ENCODE measurements at places on chromosomes 2 and 18. TPM values are rescaled to one million over a fixed set of nuclear protein-coding genes. Genes with fewer than 3 reads are reported as not detected.

Gene ATP9B
- polyA plus RNA-seq = 21.9 TPM

DNA sequence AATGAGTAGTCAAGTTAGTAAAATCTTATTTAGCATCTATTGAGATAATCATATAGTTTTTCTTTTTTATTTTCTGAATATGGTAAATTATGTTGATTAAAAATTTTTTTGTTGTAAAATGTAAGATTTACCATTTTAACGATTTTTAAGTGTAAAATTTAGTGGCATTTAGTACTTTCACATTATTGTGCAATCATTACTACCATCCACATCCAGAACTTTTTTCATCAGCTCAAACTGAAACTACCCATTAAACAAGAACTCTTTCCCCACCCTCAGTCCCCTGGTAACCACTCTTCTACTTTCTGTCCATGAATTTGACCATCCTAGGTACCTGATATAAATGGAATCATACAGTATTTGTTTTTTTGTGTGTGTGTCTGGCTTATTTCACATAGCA lies 11.1 kb downstream of the RAB3GAP1 start:
- no peak for DNase-seq

- DNase-seq = no peak
Observed at GRCh38 chr2:232184346-232184745, 194.2 kb upstream of the ALPP start.

Gene MEP1B
- not detected for polyA plus RNA-seq

DNA sequence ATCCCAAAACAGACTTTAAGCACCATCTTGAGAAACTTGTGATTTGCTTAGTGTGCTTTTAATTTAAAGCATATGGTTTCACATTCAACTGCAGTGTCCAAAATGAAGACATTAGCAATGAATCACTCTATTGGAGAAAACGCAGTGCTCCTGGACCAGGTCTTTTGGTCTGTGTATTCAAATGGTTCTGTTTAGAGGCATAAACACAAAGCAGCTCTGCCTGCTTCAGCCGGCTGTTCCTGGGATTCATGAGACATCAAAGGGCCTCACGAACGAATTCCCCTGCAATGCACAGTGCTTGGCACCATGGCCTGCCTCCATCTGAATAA lies 117.1 kb upstream of the SP5 start:
- DNase-seq = no peak

DNA sequence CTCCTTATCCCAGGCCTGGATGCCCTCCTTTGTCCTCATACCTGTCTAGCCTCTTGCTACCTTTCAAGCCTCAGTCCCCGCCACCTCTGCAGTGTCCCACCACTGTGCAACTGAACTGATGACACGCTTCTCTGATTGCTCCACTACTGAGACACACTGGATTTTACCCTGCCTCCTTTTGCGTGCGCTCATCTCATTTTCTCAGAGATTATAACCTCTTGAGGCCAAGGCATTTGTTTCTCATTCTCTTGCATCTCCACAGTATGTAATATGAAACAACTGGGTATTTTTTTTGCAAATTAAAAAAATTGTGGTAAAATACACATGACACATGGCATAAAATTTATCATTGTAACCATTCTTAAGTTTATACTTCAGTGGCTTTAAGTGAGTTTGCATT lies 95.4 kb downstream of the PRKCE start:
- no peak for DNase-seq

DNA sequence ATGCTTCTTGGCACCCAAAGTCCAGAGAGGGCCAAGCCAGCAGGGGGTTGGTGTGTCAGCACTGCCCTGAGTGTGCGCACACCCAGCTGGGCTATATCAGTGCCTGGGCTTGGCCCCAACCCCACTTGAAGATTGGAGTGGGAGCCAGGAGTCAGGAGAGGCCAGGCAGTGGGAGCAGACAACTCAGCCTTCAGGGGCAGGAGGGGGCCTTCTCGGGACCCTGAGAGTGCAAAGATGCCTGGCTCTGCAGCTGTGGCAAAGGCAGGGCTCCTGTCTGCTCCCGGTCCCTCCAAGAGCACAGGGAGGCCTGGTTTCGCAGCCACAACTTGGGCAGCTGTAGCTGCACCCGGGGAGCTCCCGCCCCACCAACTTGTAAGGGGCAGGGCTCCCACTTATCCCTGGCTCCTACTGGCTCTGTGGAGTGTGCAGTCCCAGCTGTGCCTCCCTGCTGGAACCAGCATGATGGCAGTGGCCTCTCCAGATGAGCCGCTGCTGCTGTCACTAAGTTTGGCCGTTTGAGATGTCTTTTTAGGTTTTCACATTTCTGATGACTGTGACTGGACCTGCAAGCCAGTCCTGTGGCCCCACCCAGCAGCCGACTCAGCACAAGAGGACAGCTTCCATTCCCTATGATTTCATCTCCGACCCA lies 148.8 kb upstream of the HS6ST1 start:
- no peak for DNase-seq

GRCh38 chr2:108320326-108320922 lies 31.7 kb downstream of the SULT1C2 start:
- no peak for DNase-seq

GRCh38 chr2:210630873-210631560 lies 74.6 kb downstream of the CPS1 start:
- DNase-seq = no peak

GRCh38 chr2:212064318-212064717 lies 474.3 kb downstream of the ERBB4 start:
- no peak for DNase-seq

- DNase-seq = no peak
Observed at GRCh38 chr18:24628326-24628725, 167.9 kb downstream of the HRH4 start.

Gene KCNG2
- polyA plus RNA-seq = not detected

- DNase-seq = no peak
Observed at GRCh38 chr18:79857082-79857671, 59.4 kb downstream of the KCNG2 start.

DNA sequence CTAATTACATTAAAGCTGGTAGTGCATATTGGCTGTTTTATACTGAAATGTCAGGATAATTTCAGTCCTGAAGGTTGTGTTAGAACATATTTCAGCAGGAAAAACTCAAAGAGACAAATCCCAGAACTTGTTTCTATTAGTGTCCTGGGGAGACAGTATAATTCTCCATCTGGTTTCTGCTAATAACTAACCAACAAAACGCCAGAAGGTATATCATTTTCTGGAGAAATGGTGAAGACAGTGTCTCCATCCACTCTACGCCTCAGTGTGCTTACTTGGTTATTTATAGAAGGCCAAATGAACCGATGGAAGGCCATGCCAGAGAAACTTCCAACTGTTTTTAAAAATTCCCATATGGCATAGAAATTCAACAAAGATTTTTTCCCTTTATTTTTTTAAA lies 41.6 kb downstream of the GCA start:
- DNase-seq = no peak

DNA sequence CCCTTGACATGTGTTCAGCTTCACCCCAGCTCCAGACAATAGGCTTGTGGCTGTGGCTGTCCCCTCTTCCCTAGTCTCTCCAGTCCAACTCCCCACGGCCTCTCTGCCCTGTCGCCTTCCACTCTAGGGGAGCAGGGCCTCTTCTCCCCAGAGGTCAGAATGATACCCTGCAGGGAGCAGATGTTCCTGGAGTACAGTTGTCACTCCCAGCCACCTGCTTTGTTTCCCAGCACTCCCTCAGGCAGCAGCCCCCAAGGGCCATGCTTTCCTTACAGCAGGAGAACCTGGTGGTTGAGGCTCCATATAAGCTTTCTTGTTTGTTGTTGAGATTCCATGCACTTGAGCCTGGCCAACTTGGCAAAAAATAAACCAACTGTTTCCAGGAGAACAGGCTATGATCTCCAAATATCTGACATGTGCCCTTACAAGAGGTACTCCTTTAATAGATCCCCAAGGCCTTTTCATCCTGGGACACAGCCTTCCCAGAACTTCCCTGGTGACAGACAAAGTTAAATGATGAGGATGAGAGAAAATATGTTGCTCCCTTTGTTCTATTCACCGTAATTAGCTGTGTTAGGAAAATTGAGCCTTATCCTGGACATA lies 45.1 kb downstream of the DPYSL5 start:
- no peak for DNase-seq

DNA sequence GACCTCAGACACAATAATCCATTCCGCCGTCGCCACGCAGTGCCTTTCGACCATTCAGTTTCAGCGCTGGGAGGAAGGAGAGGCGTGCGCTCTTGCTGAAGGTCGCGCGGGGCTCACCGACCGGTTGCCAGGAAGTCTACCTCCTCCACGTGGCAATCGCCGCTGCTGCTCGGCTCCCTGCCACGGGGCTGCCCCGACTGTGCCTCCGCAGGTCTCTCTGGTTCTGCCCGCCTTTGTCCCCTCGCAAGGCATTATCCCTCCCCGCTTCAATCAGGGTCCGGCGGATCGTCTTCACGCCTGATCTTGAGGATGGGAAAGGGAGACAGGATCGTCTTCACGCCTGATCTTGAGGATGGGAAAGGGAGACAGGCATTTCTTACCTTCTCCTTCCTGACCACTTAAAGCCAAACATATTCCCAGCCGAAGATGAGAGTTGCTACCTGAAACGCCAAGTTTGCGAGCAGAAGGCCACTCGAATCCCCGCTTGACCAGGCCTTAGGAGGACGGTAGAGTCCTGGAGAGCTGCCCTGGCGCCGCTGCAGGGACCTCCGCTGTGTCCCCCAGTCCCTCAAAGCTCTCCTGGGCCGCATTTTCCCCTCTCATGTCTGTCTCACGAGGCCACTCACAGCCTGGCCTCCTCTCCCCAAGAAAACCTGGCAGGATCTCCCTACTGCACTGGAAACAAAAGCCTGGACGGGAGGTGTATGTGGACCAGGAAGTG lies 4.3 kb upstream of the GPR45 start:
- no peak for DNase-seq

DNA sequence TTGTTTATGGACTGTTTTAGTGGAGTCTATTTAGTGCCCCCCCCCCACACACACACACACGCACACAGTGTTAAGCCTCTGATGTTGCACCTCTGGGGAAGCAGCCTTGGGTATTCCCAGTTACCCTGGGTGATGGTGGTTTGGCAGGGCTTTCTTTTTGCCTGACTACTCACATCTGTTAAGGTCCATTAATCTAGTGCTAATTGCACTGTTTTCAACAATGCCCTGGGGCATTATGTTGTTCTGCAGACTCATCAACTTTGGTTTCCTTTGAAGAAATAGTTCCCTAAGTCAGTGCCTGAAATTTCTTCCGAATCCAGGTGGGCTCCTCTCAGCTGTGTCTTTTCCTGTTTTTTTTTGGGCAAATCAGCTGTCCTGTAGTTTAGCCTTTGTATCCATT lies 34.7 kb downstream of the SPOPL start:
- DNase-seq = no peak

- no peak for DNase-seq
Observed at GRCh38 chr2:193695367-193695766, 1500.6 kb upstream of the TMEFF2 start.

- no peak for DNase-seq
Observed at GRCh38 chr2:208135794-208136715, 6.4 kb upstream of the CRYGC start.

- DNase-seq = no peak
Observed at GRCh38 chr2:67256892-67257291, 140.2 kb upstream of the ETAA1 start.
